ENCODE measurements at places on chromosomes 2 and 18.

GRCh38 chr2:179132076-179132475 lies 82.1 kb upstream of the CCDC141 start:
- no peak for DNase-seq

- DNase-seq: peak; percentile 74
Observed at GRCh38 chr18:58615140-58616132, 13.5 kb downstream of the ALPK2 start.

DNA sequence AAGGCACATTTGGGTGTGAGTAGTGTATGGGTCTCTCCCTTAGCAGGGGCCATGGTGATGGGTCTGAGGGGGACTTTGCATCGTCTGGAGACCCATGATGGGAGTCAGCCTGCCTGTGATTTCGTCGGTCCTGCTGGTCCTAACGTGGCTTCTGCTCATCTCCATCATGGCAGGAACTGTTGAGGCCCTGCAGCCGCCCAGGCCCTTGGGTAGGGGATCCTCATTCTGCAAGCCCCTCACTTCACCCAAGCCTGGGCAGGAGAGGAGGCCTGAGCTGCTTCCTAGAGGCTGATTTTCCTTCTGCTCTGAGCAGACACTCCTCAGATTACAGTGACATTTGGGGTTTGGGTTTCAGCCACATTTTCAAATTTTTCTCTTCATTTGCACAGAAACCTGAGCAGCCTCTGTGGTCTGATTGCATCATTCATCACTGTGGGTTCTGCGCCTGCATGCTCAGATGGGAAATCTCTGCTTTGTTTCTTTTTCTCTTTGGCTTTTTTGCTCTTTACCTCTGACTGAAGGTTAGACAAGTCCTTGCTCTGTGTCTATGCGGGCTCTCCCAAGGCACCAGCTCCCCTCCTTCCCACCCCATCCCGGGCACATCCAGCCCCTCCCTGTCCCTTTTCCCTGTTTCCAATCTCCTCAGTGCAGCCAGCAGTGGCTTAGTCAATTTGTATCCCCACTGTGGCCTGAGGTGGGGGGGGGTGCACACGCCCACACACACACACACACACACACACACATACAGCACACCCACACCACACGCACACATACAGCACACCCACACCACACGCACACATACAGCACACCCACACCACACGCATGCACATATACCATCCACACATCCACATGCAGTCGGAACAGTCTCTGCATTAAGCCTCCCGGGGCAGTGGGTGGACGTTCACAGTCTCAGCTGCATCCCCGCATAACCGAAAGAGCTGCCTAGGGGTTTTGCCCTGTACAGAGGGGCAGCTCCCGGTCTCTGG lies 305.4 kb upstream of the HS6ST1 start:
- DNase-seq: peak; percentile 11

DNA sequence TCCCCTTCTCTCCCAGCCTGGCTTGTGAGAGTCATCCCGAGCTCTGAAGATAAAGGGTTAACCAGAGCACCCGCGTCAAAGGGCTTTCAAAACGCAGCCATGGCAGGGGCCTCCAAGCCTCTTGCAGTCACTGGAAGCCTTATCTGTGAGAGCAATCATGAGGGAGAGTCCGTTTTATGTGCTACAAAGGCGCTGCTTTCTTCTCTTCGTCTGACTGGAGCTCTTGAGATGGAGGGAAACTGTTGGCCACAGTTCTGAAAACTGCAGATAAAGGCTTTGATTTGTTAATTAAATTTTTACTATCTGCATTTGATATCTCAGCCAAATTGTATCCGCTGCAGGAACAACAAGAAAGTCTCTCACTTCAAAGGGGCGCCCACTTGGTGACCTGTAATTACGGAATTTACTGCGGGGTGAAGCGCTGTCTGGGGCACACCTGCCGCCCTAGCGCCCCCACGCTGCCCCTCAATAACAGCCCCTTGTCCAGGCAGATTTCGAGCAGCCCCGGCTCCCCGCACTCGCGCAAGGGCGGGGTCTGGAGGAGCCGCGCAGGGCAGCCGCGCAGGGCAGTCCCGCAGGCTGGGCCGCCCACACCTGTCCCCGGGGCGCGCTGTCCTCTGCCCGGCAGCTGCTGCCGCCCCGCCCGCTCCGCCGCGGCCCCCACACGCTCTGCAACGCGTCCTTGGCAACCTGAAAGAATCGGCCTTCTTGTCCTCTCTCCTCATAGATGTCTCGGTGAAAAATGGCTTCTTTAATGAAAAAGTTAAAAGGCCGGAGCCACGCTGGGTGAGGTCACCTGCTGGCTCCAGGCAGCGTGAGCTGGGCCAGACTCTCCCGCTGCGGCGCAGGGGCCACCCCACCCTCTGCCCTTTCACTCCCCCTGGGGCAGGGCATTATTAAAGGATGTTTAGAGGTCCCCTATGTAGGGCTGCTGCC lies 217.9 kb downstream of the VAPA start:
- no peak for DNase-seq

DNA sequence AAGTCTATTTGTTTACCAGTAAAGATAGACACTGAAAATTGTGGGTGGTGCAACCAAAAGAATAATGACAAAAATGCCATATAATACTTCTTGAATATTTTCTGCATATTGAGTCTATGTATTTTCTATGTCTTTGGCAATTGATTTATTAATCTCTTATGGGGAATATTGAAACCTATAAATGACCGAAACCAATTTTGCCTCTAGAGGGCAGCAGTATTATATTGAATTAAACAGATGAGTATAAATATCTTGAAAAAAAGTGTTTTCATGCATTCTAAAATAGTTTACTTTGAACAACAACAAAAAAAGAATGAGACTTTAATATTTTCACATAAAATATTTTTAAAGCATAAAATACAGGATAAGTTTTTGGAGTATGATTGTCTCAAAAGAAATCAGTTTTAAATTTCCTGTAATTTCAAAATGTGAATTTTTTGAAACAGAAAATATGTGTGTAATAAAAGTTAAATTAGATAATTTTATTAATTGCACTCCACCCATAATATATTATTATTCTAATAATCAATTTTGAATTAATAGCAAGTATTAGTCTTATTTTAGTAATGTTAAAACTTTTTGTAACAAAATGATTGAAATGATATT lies 49.9 kb upstream of the CALCRL start:
- DNase-seq: no peak

DNA sequence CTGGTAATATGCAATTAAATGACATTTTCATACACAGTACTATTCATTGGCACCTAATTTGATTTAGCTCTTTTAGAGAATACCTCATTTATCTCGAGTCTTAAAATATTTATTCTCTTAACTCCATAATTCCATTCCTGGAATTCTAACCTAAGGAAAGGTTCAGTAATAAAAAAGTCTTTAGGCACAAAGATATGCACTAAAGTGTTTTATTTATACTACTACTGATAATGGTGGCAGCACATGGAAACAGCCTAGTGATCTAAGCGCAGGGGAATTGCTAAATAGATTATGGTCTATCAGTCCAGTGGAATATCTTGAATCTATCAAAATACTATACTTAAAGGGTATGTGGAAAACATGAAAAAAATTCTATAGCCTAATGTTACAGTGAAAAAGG lies 142.5 kb upstream of the LTBP1 start:
- DNase-seq: no peak

DNA sequence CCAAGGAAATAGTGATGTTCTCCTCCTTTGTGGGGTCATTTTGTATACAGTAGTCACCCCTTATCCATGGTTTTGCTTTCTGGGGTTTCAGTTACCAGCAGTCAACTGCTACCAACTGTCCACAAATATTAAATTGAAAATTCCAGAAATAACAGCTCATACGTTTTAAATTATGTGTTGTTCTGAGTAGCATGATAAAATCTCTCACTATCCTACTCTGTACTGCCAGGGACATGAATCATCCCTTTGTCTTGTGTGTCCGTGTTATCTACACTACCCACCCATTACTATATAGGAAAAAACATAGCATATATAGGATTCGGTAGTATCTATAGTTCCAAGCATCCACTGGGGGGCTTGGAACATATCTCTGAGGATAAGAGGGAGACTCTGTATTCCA lies 120.9 kb upstream of the DCC start:
- DNase-seq: no peak

GRCh38 chr2:218168016-218168415 lies 1.3 kb upstream of the CXCR1 start:
- no peak for DNase-seq

DNA sequence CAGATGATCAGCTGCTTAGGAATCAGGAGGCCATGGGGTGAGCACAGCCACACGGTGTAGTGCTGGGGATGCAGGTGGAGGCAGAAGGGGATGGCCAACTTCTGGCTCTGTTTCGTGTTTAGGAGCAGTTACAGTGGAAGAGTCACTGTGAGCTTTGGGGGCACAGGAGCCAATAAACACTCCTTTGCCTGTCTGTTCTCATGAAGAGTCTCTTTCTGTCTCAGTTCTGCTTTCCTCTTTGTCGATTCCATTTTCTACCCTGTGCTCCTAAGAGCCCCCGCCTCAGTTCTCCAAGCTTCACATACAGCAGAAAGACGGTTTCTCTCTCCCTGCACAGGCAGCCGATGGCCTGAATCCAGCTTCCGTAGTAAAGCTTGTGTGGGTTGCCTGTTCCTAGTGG lies 21.0 kb upstream of the RRM2 start:
- DNase-seq: no peak

DNA sequence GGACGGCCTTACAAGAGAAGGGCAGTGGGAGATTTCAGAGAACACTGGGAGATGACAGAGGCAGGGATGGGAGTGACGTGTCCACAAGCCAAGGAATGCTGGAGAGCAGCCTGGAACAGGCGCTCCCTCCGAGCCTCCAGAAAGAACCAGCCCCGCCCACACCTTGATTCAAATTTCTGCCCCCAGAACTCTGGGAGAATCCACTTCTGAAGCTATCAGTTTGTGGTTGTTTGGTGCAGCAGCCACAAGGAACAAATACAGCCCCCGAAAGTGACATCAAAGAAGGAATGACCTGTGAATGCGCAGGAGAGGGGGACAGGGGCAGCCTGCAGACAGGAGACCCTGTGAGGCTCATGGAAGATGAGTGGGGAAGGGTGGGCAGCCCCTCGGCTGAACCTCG lies 67.3 kb downstream of the TWIST2 start:
- no peak for DNase-seq

DNA sequence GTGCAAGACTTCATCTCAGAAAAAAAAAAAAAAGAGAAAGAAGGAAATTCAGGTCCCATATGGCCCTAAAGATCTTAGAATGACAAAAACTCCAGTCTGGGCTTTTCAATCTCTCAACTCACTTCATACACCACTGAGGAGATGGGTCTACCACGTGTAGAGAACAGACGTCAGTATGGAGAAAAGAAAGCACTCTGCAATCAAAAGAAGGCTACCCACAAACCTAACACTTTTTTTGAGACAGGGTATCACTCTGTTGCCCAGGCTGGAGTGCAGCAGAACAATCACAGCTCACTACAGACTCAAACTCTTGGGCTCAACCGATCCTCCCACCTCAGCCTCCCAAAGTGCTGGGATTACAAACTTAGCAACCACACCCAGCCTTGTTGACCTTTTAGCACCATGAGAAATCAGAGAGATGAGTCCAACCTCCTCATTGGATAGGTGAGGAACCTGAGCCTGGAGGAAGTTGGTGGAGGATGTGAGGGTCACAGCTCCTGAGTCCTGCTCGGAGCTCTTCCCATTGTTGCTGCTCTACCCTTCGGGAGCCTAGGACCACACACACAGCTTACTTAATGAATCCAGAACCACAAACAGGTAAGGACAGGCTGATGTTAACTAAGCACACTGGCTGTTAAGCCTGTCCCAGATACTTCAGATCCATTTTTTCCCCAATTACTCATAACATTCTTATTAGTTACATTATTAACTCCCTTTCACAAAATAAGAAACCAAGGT lies 23.7 kb downstream of the TBC1D8 start:
- DNase-seq: no peak

- DNase-seq: no peak
Observed at GRCh38 chr2:3451926-3452671, 67.2 kb downstream of the ADI1 start.

- no peak for DNase-seq
Observed at GRCh38 chr2:118119761-118120400, 31.6 kb downstream of the INSIG2 start.

GRCh38 chr2:49796266-49796665 lies 642.0 kb upstream of the FSHR start:
- DNase-seq: no peak

GRCh38 chr18:8177330-8178016 lies 431.8 kb upstream of the RAB12 start:
- DNase-seq: no peak

DNA sequence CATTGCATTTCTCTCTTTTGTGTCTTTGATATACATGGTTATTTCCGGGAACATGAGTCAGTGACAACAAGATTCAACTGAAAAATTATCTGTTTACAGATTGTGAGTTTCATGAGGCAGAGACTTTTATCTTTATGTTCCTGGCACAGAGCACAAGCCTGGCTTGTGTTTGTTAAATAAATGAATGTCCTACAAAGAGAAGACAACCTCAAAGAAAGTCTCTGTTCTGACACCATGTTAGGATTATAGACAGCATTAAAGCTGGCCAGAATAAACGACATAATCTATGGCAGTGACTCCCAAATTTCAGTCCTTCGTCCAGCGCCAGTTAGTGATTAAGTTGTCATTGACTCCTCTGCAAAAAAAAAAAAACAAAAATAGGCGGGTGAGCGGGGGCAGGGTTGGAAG lies 97.4 kb upstream of the DNAJC10 start:
- no peak for DNase-seq

GRCh38 chr2:147165697-147166382 lies 679.0 kb upstream of the ACVR2A start:
- DNase-seq: no peak

Measured in activated naive CD4-positive, alpha-beta T cell treated with anti-CD3 and anti-CD28 coated beads, Interleukin-2, amount 50 U/mL, for 72 hours (primary cell).